Activated CD4-positive, CD25-positive, alpha-beta regulatory T cell treated with anti-CD3 and anti-CD28 coated beads, Interleukin-2, amount 50 U/mL, for 72 hours (primary cell): ENCODE measurements at places on chromosomes 7 and 10.
A peak's percentile ranks its signal among the peaks of the same experiment; 100 is the strongest.

GRCh38 chr7:91280185-91280584 is 16.0 kb downstream of the FZD1 start:
- DNase-seq = no peak

DNA sequence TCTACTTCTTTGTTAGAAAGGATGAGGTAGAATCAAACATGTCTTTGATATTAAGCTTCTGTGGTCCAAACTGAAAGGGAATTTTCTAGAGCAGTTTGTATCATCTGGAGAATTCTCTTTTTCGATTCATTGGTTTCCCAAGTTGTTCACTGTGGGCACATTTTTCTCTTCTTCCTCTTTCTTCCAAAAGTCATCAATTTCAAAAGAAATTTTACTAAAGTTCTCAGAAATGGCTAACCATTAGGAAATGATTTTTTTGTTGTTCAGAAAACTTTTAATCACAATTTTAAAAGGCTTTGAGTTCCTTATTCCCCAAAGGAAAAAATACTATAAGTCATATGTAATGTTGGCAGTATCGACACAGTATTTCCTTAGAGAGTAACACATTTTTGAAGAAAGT is 28.3 kb upstream of the CCDC6 start:
- no peak for DNase-seq

- DNase-seq = peak; percentile 24
Observed at GRCh38 chr7:380711-381210, 90.8 kb downstream of the FOXL3 start.

- no peak for DNase-seq
Observed at GRCh38 chr10:61454541-61454940, 1.4 kb upstream of the TMEM26 start.

DNA sequence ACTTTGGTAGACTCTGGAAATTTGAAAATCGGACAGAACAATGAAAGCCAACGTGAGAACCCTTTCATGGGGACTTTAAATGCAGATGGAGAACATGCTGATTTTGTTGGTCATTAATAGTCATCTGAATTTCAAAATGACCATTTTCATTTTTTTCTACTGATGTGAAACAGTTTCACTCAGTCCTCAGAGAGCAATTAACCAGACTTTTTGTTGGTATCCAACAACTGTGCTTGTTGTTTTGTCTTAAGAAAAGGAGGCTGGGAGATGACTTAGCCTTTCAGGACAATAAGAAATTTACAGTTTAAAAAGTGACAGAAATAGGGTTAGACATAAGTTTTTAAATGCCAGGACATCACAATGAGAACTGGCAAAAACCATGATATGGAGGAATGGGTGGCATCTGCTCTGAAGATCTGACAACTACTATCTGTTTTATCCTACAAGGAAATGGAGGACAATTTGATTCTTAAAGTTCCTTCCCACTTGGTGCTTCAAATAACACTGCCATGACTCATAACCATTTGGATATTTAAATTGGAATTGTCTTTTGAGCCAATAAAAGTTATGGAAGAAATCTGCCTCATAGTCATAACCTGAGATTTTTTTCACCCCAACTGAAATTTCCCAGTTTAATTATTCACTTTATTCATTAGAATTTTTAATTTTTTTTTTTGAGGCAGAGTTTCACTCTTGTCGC is 87.2 kb upstream of the HPS1 start:
- no peak for DNase-seq

DNA sequence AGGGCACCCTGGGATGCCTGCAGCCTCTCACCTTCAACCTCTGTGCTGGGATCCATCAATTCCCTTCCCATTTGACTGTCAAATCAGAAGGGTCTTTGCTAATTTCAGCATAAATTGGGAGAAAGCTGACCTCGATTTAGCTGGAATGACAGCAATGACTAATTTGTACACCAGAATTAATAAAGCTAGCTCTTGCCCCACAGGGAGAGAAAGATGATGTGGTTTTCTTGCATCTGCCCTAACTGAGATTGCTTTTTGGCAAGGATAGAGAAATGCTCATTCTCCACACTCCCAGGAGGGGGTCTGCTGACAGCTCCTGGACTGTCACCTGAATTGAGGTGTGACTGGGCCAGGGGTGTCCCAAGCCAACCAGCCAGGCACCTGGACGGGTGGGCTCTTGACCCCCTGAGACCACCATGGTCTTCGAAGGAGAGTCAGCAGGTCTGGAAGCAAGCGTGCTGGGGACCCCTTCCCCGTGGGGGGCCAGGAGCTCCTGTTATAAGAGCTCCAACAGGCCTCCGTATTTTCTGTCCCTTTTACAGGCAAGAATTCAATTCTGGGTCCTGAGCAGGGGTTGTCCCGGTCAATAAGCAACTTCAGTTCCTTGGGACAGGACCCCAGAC is 42.1 kb downstream of the RBM17 start:
- DNase-seq = no peak

DNA sequence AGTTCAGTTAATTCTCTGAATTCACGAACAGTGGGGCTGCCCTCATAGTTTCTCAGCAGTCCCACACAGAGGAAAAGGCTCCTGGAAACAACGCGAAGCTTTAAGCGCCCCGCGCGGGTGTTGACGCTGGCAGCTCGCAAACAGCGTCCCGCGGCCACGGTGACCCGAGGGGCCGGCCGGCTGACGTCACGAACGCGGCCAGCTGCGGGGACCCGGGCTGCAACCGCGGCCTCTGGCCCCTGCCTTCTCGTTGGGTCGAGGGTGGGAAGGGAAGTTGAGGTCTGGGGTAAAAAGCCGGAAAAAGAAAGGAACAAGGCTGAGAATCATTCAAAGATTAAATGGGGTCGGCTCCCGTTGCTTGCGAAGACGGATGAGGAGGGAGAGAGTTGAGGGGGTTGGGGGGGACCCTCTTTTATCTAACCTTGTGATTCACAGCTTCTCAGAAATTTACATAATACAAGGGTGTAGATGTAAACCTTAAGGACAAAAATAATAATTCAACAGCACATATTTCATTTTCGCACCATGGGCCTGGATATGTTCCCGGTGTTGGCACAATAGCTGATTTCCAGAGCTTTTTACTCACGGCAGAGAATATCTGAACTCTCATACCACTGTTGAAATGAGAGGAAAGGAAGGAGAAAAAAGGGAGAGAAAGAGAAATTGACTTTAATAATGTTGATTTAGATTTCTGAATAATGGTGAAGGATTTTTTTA is 7.3 kb upstream of the FEZF1 start:
- no peak for DNase-seq

GRCh38 chr10:4588824-4589223 is 237.2 kb upstream of the AKR1E2 start:
- no peak for DNase-seq

GRCh38 chr10:97943294-97943693 is 87.1 kb downstream of the CRTAC1 start:
- no peak for DNase-seq

DNA sequence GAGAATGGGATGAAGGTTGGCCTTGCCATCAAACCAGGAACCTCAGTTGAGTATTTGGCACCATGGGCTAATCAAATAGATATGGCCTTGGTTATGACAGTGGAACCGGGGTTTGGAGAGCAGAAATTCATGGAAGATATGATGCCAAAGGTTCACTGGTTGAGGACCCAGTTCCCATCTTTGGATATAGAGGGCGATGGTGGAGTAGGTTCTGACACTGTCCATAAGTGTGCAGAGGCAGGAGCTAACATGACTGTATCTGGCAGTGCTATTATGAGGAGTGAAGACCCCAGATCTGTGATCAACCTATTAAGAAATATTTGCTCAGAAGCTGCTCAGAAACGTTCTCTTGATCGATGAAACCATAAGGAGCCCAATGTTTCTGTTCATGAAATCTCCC is 637 bp downstream of the RPEL1 start:
- DNase-seq = no peak

- no peak for DNase-seq
Observed at GRCh38 chr7:65744406-65744805, 128.5 kb upstream of the VKORC1L1 start.

GRCh38 chr10:118251791-118252190 is 90.3 kb downstream of the FAM204A start:
- no peak for DNase-seq

- no peak for DNase-seq
Observed at GRCh38 chr7:37187179-37187578, 261.5 kb downstream of the ELMO1 start.

DNA sequence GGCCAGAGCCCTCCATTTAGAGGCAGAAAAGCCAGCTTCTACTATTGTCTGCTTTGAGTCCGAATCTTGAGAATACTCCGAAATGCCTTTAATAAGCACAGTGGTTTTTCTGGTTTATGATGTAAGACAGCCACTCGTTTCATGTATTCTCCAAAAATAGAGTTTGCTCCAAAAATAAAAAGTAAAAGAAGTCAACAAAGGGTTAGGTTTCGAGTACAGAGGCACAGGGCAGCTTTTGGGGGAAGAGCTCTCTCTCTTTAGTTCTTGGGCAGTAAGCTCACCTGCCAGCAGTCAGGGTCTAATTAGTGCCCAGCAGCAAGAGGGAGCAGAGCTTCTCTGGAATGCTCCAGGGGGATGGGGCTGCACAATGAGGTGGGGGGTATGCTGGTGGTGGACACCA is 20.2 kb downstream of the CREB3L2 start:
- no peak for DNase-seq

GRCh38 chr10:97468162-97468561 is 22.2 kb downstream of the ZDHHC16 start:
- no peak for DNase-seq

DNA sequence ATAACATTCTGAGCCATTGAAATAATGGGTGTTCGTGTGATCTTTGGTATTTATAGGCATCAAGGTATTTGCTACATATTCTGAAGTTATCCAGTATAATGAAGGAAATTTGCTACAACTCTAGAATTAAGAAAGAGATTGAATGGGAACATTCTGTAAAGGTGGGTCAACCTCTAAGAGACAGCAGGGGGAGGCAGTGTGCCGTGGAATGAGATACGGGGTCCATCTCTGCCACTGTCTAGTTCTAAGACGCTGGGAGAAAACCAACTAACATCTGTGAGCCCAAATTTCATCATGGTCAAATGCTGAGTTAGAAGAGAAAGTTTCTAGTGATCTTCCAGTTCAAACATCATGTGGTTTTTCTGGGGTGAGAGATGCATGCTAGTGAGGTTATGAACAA is 368.9 kb downstream of the SORCS1 start:
- DNase-seq = no peak

GRCh38 chr7:4702961-4703512 is 20.9 kb downstream of the FOXK1 start:
- DNase-seq = no peak

DNA sequence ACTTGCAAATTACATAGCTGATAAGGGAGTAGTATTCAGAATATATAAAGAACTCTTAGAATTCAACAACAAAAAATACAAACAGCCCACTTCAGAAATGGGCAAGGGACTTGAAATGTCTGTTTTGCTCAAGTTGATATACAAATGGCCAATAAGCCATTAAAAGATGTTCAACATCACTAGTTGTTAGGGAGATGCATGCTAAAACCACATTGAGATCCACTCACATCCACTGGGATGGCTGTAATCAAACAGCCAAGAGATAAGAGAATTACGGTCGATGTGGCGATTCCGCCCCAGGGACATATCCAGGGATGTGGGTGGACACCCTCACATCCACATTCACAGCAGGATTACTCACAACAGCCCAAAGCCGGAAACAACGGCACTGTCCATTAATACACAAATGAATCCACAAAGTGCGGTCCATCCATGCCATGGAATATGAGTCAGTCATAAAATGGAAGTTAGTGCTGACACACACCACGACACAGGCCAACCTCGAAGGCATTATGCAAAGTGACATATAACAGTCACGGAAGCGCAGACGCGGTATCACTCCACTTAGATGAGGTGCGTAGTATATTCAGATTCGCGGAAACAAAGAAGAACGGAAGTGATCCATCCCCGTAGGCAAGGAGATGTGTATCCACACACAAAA is 227.8 kb downstream of the DNAJB6 start:
- DNase-seq = no peak

DNA sequence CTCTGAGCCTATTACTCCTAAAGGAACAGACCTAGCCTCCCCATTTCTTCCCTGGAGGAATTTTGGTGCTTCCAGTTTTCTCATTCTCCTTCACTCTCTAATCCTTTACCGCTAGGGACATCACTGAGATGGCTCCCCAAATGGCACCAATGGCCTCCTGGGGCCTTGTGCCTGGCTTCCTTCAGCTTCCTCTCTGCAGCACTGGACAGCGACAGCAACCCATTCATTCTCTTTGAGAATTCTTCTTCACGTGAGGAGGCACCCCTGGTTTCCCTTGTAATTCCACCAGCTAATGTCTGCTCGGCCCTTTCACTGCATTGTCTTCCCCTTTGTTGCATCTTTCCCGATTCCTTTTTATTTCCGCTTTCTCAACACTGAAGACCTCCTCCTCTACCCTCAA is 24.6 kb upstream of the KDM7A start:
- DNase-seq = no peak

GRCh38 chr7:94578614-94579013 is 69.0 kb downstream of the CASD1 start:
- DNase-seq = no peak

DNA sequence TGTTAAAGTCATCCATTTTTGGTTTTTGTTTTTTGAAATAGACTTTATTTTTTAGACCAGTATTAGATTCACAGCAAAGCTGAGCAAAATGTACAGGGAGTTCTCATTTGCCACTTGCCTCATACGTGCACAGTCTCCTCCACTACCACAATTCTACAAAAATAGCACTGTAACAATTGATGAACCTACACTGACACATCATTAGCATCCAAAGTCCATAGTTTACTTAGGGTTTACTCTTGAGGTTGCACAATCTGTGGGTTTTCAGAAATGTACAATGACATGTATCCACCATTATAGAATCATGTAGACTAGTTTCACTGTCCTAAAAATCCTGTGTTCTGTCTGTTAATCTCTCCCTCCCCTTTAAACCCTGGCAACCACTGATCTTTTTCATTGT is 125.8 kb upstream of the PDSS1 start:
- DNase-seq = no peak

GRCh38 chr7:27161214-27161720 is 4.1 kb downstream of the HOXA9 start:
- DNase-seq = no peak

GRCh38 chr7:5612695-5613094 is 168.8 kb downstream of the RNF216 start:
- DNase-seq = no peak

- DNase-seq = no peak
Observed at GRCh38 chr10:23199768-23200511, 7.8 kb downstream of the PTF1A start.

DNA sequence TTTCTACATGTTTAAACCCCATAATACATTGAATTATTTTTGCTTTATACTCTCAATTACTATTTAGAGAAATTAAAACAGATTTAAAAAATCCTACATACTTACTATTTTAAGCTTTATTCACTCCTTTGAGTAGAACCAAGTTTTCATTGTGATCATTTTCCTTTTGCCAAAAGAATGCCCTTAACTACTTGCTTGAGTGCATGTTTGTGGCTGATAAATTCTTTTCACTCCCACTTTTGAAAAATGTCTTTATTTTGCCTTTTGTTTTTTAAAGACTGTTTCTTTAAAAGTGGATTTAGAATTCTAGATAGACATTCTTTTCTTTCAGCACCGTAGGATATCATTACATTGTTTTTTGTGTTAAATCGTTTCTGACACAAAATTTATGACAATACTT is 22.3 kb upstream of the AGR3 start:
- no peak for DNase-seq
